LHCN-M2 (cell line): ENCODE measurements at places on chromosomes 5 and 9. TPM values are rescaled to one million over a fixed set of nuclear protein-coding genes. Genes with fewer than 3 reads are reported as not detected.

DNA sequence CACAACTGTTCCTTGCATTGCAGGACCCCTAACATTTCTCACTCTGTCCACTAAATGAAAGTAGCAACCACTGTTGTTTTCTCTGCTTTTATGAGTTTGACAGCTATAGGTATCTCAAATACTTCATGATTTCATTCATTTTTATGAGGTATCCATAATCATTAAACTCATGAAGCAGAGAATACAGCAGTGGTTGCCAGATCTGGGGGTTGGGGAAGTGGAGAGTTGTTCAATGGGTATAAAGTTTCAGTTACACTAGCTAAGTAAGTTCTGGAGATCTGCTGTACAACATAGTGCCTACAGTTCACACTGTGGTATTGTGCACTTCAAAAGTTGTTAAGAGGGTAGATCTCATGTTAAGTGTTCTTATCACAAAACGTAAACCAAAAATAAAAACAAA, 23.4 kb upstream of the CAMK4 start:
- DNase-seq, result no peak

- DNase-seq, result no peak
These were observed 23.2 kb downstream of the PRDM6 start for GRCh38 chr5:123112196-123112595.

- peak; percentile 41 for DNase-seq
These were observed 14.3 kb upstream of the TIFAB start for GRCh38 chr5:135466178-135467050.

PCDHA1 gene
- total RNA-seq, result 0.06 TPM in 2 replicates
